ENCODE measurements at places on chromosomes 1 and 21.

- no peak for DNase-seq
Measured at GRCh38 chr21:28224191-28224726, 768.4 kb downstream of the LTN1 start.

- no peak for DNase-seq
Measured at GRCh38 chr1:2088458-2088857, 38.2 kb downstream of the PRKCZ start.

- no peak for DNase-seq
Measured at GRCh38 chr1:235597867-235598553, 51.6 kb downstream of the GNG4 start.

- DNase-seq: no peak
Measured at GRCh38 chr1:197771386-197771785, 3.9 kb downstream of the DENND1B start.

- DNase-seq: no peak
Measured at GRCh38 chr1:225940385-225941151, 452 bp downstream of the LEFTY2 start.

DNA sequence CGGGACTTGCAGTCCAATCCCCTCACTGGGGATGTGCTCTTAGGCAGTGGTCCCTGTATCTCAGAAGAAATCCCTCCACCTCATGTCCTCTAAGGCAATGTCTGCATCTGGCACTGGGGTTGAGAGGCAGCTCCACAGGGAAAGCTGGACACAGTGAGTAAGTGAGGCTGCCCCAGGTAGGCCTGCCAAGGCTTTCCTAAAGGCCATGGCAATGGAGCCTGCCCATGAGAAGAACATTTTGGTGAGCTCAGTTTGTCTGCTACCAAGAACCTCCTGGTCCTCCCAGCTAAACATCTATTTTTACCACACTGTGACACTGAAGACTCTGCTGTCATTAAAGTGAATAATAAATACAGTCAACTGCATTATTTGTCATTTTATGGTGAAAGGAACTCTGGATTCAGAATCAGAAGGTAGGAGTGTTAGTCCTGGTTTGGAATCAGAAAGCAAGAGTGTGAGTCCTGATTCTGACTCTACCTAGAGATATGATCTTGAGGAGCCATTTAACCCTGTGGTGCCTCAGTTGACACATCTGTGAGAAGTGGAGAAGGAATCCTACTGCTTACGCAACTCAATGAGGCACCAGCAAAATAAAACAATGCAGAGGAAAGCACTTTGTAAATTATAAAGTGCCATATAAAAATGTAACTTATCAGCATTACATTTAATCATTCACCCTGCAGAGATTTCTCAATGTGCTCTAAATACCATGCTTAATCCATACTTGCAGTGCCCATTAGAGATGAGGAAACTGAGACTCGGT, 41.0 kb downstream of the TBX15 start:
- DNase-seq: no peak

GRCh38 chr21:38879912-38880576, 74.3 kb downstream of the ETS2 start:
- DNase-seq: no peak

GRCh38 chr1:119968068-119968492, 71.8 kb upstream of the ADAM30 start:
- peak; percentile 68 for DNase-seq

- no peak for DNase-seq
Measured at GRCh38 chr1:218970397-218970990, 203.2 kb upstream of the LYPLAL1 start.

- DNase-seq: no peak
Measured at GRCh38 chr21:26072666-26073615, 97.6 kb downstream of the APP start.

GRCh38 chr1:12407050-12407961, 177.5 kb downstream of the VPS13D start:
- no peak for DNase-seq

DNA sequence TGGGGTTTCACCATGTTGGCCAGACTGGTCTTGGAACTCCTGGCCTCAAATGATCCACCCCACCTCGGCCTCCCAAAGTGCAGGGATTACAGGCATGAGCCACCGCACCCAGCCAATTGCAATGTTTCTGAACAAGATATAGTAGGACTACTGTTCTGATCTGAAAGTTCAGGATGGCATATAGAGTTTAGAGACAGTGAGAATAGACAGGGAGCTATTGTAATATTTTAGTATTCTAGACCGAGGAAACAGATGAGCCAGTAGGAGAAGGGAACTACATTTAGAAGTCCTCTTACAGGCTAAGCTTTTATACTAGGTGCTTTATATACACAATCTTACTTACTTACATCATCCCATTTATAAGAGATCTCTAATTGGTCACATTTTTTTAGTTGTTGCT, 33.1 kb downstream of the SOAT1 start:
- no peak for DNase-seq

GRCh38 chr1:101706366-101706765, 290.4 kb downstream of the OLFM3 start:
- DNase-seq: no peak

DNA sequence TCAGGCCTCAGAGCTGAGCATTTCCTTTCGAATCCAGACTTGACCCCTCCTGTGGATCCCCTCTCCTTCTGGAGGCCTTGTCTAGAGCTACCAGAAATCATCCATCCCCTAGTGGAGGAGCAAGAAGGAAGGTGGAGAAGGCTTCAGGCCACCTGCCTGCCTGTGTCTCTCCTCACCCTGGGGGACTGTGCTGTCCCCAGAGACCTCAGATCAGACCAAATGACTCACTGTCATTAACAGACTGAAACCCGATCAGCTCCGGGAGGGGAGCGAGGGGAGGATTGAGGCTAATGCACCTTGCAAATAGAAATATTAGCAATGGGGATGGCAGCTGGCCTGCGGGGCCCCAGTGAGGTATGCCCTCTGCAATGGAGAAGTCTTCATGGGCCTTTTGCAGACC, 2.1 kb downstream of the MYBPH start:
- peak; percentile 8 for DNase-seq

- no peak for DNase-seq
Measured at GRCh38 chr1:68103884-68104554, 53.6 kb upstream of the DIRAS3 start.

- DNase-seq: no peak
Measured at GRCh38 chr1:9558271-9558945, 19.1 kb downstream of the SLC25A33 start.

GRCh38 chr21:20631633-20632032, 366.6 kb upstream of the NCAM2 start:
- DNase-seq: no peak

- DNase-seq: no peak
Measured at GRCh38 chr1:207073906-207074820, 14.5 kb upstream of the C4BPB start.

GRCh38 chr1:160779626-160780397, 16.2 kb upstream of the LY9 start:
- DNase-seq: peak; percentile 45

GRCh38 chr1:182731852-182732575, 47.6 kb upstream of the RGS8 start:
- DNase-seq: no peak

GRCh38 chr1:81455481-81455880, 345.3 kb upstream of the ADGRL2 start:
- no peak for DNase-seq

GRCh38 chr1:73820843-73821242, 377.1 kb downstream of the LRRIQ3 start:
- DNase-seq: no peak

DNA sequence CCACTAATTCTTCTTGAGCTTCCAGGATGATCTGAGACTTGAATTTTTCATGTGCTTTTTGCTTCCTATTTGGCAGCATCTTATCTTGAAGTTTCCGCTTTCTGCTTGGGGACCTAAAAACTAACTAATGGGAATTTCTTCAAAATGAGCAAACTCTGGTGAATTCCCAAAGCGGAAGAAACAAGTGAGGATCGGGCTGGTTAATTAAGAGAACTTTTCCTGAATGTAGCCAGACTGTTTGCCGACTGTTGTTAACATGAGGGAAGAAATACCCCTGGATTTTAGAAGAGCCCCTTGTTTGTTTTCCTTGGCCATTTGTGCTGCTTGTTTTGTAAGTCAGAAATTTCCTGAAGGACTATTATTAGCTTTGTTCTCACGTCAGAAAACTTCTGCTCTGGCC, 6.1 kb upstream of the SELE start:
- DNase-seq: no peak

DNA sequence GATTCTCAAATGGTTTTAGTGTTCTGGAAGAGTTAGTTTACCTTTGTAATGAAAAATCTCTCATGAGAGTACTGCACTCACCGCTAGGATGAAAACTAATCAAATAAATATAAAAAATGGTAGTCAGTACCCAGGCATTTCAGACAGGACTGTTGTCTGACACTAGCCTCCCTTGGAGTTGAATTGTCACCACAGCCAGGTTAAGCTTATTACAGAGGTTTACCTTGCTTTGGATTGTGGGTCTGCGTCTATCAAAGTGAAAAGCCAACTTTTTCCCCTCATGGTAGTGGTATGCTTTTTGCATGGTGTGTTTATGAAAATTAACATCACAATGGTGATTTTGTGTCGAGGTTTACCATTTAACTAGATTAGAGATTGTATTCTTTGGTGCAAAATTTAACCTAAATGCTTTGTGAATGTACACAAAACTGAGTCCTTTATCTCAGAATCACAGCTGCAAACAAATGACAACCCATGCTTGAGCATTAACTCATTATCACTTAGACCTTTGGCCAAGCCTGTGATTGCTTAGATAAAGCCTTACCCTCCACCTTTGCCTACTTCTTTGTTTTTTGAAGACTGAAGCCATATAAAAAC, 20.1 kb downstream of the RAP1A start:
- DNase-seq: no peak

GRCh38 chr1:209720826-209721225, 16.2 kb downstream of the HSD11B1 start:
- DNase-seq: no peak

DNA sequence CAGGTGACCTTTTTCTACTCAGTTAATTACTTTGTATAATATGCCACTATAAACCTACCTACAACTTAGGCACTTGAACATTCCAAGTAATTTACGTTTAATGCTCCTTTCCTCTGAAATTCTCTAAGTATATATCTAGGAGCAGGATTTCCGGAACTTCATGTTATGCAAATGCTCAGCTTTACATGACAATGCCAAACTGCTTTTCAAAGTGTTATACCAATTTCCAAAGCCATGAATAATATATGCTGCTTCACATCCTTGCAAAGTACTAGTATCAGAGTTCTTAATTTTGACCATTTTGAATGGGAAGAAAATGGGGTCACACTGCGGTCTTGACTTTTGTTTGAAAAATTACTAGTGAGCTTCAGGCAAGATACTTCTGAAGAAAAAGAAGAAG, 5.8 kb upstream of the XCL1 start:
- DNase-seq: no peak

GRCh38 chr1:108862698-108863477, 6.0 kb upstream of the AKNAD1 start:
- no peak for DNase-seq

GRCh38 chr1:162772571-162773154, 17.8 kb upstream of the HSD17B7 start:
- no peak for DNase-seq

DNA sequence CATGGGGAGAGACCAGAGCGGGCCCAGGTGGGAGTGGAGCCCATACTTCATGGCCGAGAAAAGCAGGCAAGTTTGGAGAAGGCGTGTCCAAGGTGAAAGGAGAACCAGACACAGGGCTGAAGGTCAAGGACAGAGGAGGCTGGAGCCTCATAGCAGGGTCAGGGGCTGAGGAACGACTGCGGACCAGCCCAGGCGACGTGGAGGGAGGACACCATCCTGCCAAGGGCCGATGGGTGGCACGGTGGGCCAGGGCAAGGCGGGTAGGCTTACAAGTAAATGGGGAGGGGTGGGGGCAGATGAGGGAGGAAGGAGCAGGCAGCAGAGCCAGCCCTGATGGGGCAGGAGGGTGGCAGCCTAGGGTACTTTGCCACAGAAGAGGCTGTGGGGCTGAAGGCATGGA, 18.2 kb upstream of the GPR153 start:
- no peak for DNase-seq

DNA sequence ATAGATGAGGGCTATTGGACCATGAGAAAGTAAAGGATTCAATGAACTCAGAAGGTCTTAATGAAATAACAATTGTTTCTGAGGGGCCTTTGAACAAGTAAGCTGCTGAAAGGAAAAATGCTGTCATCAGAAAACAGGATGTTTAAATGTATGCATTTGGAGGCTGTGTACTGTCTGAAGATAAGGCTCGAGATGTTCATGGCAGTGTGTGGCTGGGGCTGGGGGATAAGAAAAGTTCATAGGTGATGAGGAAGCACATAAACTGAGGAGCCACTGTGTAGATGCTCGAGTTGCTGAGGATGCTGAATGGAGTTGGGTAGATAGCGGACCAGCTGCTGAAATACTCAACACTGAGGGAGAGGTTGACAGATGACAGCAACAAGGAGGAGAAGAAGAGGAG, 17.8 kb downstream of the THEM4 start:
- no peak for DNase-seq

DNA sequence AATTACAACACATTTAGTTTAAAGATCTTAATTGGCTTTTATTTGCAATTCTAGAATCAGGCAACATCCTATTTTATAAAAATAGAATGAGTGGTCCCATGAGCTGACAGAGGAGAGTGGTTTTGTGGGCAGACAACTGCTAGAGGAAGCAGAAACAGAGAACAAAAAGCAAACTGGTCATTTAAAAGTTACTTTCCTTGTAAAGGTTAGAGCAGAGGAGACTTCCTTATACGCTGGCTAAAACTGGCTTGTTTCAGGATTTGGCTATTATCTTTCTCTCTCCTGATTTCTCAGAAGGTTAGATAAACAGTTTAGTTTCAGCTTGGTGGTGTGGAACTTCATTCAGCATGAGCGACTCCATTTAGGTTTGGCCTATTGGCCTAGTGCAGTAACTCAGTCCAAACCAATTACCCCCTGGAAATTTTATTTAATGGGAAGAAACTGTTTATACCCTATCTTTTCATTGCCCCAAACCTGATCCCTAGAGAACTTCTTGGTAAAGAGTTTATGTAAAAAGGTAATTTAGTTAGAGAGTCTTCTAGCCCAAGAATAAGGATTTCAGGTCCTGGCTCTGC, 32.2 kb upstream of the IL20 start:
- DNase-seq: no peak

DNA sequence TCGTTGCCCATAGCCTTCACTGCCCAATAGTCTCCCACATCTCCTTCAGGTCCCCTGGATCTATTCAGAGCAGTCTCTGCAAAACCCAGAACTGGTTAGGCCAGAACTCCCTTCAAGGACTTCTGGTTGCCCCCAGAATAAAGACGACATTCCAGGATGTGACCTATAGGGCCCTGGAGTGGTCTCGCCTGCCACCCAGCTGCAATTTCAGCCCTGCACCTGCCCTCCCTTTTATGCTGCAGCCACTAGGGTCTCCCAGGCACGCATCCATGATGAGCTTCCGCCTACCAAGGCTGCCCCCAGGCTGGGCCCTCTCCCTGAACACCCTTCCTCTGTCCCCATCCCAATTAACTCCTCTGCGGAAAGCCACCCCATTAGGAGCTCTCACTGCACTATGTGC, 7.2 kb upstream of the TSPEAR start:
- DNase-seq: no peak

DNA sequence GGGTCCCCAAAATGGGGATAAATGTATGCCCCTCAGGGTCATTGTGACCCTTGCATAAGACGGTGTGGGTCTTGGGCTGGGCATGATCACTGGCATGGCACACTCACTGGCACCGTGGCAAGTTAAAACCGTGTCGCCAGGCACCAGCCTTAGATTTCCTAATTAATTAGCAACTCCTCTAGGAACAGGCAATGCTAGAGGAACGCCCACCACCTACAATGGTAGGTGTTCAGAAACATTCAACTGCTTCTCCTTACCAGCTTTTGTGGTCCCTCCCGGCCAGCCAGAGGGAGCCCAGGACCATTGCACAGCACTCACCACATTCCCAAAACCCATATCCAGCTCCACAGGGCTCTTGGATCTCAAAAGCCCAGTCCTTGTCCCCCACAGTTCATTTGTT, 36.4 kb downstream of the EPHA2 start:
- no peak for DNase-seq
